ENCODE measurements at places on chromosomes 2 and 18. TPM values are rescaled to one million over a fixed set of nuclear protein-coding genes. Genes with fewer than 3 reads are reported as not detected.

DNA sequence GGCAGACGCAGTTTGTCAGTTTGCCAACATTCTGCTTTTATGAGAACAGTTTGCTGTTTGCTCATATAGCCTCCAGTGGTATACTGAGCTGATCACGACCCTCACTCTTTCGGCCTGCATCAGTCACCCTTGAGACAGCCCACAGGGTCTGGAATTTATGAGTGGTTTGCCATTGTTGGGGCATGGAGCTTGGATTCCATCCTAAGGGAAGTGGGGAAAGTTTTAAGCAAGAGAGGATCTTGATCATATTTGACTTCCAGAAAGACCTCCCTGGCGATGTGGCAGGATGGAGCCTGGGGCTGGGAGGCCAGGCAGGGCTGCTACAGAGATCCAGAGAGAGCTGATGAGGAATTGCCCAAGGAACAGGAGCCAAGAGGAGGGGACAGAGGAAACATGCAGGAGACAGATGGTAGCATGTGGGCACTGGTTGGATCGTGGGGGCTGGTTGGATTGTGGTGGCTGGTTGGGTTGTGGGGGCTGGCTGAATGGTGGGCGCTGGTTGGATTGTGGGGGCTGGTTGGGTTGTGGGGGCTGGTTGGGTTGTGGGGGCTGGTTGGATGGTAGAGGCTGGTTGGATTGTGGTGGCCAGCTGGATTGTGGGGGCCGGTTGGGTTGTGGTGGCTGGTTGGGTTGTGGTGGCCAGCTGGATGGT, 27.3 kb upstream of the GPR17 start:
- DNase-seq, result no peak

DNA sequence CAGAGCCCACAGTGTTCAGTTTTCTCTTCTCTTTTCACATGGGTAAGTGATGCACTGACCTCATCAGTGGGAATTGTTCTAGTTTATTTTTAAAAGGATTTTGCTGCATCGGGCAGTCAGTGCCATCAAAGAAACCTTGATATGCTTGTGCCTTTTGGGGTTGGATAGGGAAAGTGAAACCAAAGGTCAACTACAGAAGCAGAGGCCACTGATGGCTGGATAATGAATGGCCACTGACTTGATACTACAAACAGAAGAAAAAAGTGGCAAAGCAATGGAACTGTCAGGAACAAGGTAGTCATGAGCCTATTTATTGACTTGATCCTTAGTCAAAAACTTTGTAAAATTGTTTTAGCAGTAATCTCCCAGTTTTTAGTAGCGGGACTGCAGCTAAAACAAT, 636.3 kb upstream of the ZEB2 start:
- no peak for DNase-seq

DNA sequence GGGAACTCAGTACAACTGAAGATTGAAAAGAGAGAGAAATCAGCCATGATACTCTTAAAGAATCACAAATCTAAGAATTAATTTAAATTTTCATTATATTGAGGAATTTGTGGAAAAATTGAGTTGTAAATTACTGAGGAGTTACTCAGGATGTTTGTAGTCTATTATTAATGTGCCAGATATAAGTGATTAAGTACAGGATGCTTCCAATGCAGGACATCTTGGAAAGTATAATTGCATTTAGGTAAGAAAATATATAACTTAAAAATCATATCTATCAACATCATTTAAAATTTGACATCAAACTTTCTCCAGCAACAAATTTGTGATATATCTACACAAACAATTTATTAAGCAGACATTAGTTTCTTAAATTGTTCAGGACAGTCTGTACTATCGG, 1.3 kb downstream of the CALCRL start:
- DNase-seq, result no peak

DNA sequence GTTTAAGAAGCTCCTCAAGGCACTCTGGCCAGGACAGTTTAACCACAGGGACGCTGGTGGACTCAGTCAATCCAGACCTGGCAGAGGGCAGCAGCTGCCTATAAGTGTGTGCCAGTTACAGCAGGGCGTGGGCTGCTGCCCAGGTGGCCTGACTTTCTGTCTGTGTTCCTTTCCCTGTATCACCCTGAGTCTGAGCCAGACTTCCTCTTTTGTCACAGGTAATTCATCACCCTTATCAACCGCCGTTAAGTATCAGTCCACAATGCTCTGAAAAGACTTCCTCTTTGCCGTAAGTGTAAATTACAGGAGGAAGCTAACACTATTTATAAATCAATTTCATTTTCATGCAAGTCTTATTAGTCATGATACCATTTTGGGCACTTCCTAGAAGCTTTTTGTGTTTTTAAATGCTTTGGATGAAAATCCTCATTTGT, 7.0 kb downstream of the LPIN1 start:
- peak; percentile 97 for DNase-seq

DNA sequence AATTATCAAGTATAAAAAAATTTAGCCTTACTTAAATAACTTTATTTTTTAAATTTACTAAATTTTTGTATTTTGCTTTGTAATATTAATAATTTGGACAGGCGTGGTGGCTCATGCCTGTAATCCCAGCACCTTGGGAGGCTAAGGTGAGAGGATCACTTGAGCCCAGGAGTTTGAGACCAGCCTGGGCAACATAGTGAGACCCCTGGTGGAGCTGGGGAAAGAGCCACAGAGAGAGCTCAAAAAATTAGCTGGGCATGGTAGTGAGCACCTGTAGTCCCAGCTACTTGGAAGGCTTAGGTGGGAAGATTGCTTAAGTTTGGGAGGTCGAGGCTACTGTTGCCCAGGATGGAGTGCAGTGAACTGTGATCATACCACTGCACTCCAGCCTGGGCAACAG, 143.5 kb downstream of the B3GNT2 start:
- no peak for DNase-seq

DNA sequence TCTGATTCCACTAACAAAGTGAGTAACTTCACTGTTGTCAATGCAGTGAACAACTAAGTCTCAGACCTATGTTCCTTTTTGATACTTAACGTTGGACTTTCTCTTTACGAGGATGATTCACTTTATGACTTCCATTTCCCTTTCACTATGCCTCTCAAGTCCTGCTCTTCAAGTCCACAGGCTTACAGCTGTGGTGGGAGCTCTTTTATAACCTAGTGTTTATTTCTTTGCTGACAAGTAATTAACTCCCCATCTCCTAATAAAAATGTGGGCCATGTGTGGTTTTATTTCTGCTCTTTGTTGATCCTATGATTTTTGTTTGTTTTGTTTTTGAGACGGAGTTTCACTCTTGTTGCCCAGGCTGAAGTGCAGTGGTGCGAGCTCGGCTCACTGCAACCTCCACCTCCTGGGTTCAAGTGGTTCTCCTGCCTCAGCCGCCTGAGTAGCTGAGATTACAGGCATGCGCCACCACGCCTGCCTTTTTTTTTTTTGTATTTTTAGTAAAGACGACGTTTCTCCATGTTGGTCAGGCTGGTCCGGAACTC, 142.1 kb downstream of the USP34 start:
- DNase-seq, result no peak

The EIF4E2 gene
- total RNA-seq, result 24.2 TPM

DNA sequence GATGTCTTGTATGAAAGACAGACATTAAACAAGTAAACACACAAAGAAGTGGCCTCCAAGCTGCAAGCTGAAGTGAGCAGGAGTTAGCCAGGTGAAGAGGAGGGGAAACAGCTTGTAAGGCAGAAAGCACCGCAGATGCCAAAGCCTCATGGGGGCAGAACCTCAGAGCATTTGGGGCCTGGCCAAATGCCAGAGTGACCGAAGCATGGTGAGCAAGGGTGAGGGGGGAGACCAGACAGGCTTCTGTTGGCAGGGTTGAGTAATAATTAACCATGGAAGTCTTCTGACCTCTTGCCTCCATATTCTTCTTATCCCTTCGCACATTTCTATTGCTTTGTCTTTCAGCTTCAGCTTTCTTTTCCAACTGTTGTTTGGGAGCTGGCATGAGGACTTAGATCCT, 5.6 kb downstream of the QPCT start:
- DNase-seq, result no peak

DNA sequence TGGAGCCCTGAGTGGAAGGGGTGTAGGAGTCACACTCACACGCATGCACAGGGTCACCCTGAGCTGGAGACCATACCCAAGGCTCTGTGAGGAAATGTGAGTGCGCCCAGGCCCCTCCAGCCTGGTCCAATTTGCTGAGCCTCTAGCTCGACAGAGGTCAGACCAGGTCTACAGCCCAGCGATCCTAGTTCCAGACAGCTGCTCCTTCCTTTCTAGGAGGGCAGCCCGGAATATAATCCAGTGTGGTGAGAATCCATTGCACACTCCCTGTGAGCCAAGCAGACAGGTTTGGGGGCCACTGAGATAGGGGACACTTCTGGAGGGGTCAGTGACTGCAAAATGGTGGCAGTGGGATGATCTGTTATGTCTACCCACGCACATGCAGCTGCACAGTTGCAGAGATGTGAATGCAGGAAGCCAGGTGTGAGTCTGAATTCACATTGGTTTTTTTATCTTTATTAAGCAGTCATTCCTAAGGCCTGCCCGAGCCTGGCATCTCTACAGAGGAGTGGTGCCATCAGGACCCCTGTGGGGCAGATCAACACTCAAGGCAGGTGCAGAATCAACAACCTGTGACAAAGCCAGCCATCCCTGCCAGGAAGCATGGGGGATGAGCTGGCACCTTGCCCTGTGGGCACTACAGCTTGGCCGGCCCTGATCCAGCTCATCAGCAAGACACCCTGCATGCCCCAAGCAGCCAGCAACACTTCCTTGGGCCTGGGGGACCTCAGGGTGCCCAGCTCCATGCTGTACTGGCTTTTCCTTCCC, at the start of gene GPR148:
TSS of gene GPR148 (plus strand) at position 522 of the 768 bp plus-strand sequence. CDS start at position 604, 82 bp downstream.
- DNase-seq, result no peak

All from hematopoietic multipotent progenitor cell (in vitro differentiated cells).